ENCODE measurements at places on chromosomes 1 and 21.

GRCh38 chr1:119736649-119737039 is 24.9 kb downstream of the PHGDH start:
- no peak for ATAC-seq

- ATAC-seq = no peak
These were observed 4.8 kb downstream of the ITLN1 start for GRCh38 chr1:160880216-160880615.

DNA sequence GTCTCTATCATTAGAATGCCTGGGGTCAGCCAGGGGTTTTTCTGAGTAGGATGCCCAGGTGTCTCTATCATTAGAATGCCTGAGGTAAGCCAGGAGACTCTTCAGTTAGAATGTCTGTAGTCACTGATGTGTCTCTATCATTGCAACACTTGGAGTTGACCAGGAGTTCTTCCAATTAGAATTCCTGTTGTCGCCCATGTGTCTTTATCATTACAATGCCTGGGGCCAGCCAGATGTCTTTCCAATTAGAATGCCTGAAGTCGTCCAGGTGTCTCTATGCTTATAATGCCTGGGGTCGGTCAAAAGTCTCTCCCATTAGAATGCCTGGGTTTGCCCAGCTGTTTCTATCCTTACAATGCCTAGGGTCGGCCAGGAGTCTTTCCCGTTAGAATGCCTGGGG is 55.8 kb downstream of the RNF187 start:
- ATAC-seq = no peak

- ATAC-seq = no peak
These were observed 139.3 kb upstream of the HMCN1 start for GRCh38 chr1:185594786-185595410.
